CD4-positive, alpha-beta T cell treated with Interleukin-10 for 1 hour (primary cell): ENCODE measurements at places on chromosomes 1 and 21.

DNA sequence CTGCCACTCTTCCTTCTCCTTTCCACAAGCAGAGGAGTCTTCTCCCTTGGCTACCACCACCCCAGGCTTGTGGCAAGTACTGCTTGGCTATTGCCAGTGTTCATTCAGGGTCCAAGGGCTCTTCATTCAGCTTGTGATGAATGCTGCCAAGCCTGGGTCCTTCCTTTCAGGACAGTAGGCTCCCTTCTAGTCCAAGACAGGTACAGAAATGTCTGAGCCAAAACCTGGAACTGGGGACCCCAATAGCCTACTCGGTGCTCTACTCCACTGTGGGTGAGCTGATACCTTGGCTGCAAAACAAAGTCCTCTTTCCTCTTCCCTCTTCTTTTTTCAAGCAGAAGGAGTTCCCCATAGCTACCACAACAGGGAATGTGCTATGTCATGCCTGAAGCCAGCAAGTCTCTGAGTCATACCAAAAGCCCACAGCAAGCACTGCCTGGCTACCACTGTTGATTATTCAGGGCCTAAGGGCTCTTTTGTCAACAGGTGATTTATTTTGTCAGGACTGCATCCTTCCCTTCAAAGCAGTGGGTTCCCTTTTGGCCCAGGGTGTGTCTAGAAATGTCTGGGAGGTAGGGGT is 268.9 kb downstream of the HHAT start:
- DNase-seq, result no peak

GRCh38 chr1:4010284-4010683 is 110.2 kb upstream of the C1orf174 start:
- no peak for DNase-seq

DNA sequence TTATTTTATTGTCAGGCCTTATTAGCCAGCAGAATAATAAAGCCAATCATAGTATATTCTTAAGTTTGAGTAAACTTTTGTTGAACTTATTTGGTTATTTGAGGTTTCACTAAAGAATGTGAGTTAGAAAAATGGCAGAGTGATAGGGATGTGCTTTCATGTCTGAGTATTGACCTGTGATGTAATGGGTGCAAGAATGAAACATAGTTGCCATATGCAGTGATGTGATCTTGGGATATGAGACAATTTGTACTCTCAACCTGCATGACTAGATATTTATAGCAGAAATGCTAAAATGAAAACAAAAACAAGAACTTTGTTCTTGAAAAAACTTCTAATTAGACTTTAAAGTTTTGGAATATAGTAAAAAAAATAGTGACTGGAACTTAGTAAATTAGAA is 97.9 kb downstream of the DISP1 start:
- DNase-seq, result no peak

DNA sequence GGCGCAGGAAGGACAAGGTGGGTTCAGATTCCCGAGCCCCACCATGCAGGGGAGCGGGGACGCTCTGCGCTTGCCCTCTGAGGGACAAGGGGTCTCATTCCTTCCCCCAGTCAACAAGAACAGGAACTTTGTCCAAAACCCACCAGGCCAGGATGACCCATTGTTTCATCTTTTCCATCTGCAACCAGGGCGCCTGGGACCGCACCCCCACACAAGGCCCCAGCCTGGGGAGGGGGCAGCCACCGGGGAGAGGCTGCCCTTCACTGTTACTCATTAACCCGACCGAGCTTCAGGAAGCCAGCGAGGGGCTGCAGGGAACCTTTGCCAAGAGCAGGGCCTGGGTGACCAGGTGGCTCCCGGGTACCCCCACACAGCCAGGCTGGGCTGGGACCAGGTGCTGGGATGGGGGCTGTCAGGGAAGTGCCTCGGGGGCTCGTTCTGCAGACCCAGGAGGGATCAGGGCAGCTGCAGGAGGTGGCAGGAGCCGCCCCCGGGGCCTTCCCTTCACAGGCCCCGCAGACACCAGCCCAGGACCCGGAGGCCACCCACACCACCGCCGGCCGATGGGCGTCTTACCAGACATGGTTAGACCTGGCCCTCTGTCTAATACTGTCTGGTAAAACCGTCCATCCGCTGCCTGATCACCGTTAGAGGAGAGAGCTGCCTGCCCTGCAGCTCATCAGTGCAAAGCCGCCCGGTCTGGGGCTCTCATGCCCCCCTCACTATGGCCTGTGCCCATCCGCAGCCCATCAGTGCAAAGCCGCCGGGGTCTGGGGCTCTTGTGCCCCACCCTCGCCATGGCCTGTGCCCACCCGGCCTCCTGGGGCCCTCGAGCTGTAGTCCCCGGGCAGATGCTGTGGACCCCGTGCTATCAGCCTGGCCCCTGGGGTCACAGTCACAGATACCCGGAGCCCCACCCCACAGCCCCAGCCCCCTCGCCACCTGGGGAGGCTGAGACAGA is 4.9 kb upstream of the TTLL10 start:
- no peak for DNase-seq

GRCh38 chr1:117633936-117634335 is 28.1 kb downstream of the TENT5C start:
- DNase-seq, result no peak

- no peak for DNase-seq
Measured at GRCh38 chr1:67304023-67304422, 3.6 kb upstream of the IL12RB2 start.
